ENCODE measurements at places on chromosomes 3 and 15. TPM values are rescaled to one million over a fixed set of nuclear protein-coding genes. Genes with fewer than 3 reads are reported as not detected.

- DNase-seq, result no peak
These were observed 501.3 kb downstream of the NTRK3 start for GRCh38 chr15:87755226-87755625.

- DNase-seq, result no peak
These were observed 66.6 kb downstream of the P3H2 start for GRCh38 chr3:190053919-190054672.

DNA sequence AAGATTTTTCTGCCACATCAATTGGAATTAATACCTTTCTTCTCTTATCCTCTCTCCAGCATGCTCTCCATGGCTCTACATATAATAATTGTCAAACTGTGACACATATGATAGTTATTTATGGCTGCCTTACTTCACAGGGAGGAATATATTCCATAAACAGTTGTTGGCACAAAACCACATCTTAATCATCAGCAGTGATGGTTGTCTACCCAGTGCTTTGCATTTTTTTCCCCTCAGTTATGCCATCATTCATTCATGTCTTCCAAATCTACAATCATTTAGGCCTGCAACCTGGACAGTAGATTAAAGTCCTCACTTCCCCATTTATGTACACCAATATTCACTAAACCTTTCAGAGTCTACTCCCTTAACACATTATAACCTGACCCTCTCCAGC lies 107.7 kb downstream of the THRB start:
- no peak for DNase-seq

The ZIC1 gene
- total RNA-seq, result 2.2 TPM

GRCh38 chr3:72162649-72163184 lies 377.8 kb upstream of the PROK2 start:
- DNase-seq, result no peak

GRCh38 chr15:52280326-52281084 lies 15.1 kb downstream of the MYO5C start:
- no peak for DNase-seq

- DNase-seq, result no peak
These were observed 890 bp downstream of the CHRD start for GRCh38 chr3:184380627-184381260.

The PLD1 gene
- total RNA-seq, result 3.1 TPM

- no peak for DNase-seq
These were observed 37.1 kb downstream of the ESYT3 start for GRCh38 chr3:138471481-138471880.

DNA sequence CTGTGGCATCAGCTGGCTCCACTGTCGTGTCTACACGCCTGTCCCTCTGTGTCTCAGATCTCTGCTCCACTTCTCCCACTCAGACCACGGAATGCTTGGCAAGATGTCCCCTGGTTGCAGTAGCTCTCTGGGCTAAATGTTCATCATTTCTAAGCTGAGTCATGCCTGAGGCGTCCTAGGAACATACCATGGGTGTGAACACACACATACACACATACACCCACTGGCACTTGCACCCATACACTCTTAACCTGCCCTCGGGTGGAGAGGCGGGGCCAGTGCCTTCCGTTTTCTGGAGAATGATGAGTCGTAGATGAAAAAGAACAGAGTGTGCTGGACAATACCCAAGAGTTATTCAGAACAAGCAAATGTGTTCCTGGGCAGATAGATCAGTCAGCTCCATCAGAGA lies 72.4 kb downstream of the SENP2 start:
- DNase-seq, result no peak

DNA sequence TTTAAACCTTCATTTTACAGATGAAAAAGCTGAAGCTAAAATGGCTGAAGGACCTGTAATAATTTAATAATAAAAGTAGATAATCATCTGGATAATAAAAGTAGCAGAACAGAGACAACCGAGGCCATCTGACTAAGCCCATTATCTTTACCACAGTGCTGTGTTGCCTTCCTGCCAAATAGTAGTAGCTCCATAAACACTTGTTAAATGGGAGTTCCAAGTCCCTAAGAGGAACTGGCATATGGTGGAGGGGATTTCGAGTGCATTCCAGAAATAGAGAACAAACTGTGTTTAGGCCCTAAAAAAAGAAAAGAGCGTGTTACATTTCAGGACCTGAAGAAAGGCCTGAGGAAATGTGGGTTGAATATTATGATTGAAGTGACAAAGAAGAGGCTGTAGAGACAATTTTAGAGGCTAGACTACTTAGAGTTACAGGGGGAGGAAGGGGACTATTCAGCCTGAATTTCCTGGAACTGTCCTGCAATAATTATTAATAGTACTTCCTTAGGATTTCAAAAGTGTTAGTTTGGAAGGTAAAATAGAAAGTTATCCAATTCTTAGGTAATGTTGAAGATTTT lies 424.3 kb downstream of the ROBO2 start:
- DNase-seq, result no peak

The SUSD5 gene
- 3.3 TPM for total RNA-seq

GRCh38 chr3:76383781-76384180 lies 598.4 kb upstream of the ZNF717 start:
- no peak for DNase-seq

GRCh38 chr3:147410116-147410525 lies 956 bp downstream of the ZIC1 start:
- no peak for DNase-seq

The GOLGA8S gene
- 0.11 TPM for total RNA-seq

DNA sequence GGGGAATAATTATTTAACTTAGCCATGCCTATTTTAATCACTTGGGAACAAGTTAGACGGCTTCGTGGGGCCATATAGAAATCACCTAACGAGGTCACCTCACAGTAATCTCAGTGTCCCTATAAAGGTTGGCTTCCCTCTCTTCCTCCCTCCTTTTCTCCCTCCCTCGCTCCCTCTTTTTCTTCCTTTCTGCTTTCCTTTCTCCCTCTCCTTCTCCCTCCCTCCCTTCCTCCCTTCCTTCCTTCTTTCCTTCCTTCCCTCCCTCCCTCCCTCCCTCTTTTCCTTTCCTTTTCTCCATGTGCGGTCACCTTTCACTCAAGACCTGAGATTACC lies 206.1 kb upstream of the DPH6 start:
- no peak for DNase-seq

The NXPE3 gene
- 23.3 TPM for total RNA-seq

The FRMD5 gene
- 12.6 TPM for total RNA-seq

The SLC2A2 gene
- total RNA-seq, result not detected

The BFSP2 gene
- total RNA-seq, result not detected

The PCOLCE2 gene
- total RNA-seq, result 12.6 TPM

- no peak for DNase-seq
These were observed 51.1 kb downstream of the MEF2A start for GRCh38 chr15:99616773-99617342.

The COPG1 gene
- 104 TPM for total RNA-seq

- no peak for DNase-seq
These were observed 89.3 kb downstream of the LRIG1 start for GRCh38 chr3:66411474-66411873.

- DNase-seq, result no peak
These were observed 70.0 kb downstream of the PGPEP1L start for GRCh38 chr15:98937413-98938104.

The CHMP2B gene
- 56.5 TPM for total RNA-seq

DNA sequence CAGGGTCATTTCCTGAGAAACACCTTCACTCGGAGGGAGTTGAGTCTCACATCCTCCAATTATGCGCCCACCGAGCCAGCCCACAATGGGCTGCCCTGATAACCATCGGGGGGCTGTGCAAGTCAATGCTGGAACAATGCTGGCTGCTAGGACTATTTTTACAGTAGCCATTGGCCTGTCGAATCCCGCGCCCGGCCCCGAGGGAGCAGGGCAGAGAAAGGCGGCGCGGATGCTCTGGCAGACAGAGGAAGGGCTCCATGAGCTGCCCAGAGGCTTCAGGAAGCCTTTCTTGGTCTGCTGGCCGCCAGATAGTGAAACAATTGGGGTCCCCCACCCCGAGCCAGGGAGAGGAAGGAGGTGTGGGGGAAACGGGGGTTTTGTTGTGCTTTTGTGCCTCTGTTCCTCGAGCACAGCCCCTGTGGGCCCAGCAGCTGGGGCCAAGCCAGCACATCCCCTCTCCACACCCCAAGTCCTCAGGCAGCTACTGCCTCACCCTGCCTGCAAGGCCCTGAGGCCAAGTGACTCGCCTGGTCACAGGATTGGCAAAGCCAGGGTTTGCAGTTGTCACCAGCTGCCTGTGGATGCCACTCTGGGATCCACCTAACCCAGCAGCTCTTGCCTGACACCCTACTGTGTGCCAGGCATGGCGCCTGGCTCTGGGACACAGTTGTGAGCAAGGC lies 39.0 kb downstream of the SLC6A6 start:
- no peak for DNase-seq

- DNase-seq, result no peak
These were observed 22.1 kb downstream of the MAP2K1 start for GRCh38 chr15:66408675-66409282.

The BCHE gene
- total RNA-seq, result 1.9 TPM

- DNase-seq, result no peak
These were observed 41.8 kb upstream of the GAP43 start for GRCh38 chr3:115581362-115582135.

The DNAH12 gene
- total RNA-seq, result not detected

GRCh38 chr3:88219138-88219792 lies 69.5 kb downstream of the C3orf38 start:
- peak; percentile 66 for DNase-seq

The ACTC1 gene
- 90.0 TPM for total RNA-seq

The CADPS gene
- total RNA-seq, result 10.2 TPM

The CPEB1 gene
- total RNA-seq, result 4.0 TPM

The DGKG gene
- not detected for total RNA-seq

GRCh38 chr3:73549051-73549600 lies 75.6 kb downstream of the PDZRN3 start:
- DNase-seq, result no peak

DNA sequence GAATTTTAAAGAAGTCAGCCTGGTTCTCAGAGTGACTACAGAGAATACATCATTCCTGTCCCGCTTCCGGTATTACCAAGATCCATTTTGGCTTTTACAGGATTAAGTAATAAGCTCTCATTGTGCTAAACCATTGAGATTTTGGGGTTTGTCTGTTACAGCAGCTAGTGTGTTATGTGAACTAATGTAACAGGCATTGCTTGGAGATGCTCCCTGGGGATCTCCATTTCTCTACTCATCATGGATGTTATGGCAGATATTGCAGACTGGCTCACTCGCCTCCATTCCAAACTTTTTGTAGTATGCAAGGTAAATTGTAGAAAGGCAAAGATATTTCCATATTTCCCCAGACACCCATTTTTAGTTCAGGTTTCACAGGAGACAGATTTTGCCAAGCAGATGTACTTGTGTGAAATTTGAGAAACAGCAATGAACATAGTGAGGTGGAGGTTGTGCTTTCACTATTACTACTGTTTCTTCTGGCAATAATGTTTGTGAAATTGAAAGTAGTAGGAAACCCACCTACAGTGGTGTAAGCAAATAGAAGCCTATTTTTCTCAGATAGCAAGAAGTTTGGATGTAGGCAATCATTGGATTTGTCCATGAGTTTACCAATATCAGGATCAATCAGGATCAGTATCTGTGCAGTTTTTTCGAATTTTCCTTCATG lies 177.1 kb upstream of the GALNT15 start:
- no peak for DNase-seq

GRCh38 chr15:101635944-101636727 lies 16.0 kb downstream of the TM2D3 start:
- DNase-seq, result no peak

DNA sequence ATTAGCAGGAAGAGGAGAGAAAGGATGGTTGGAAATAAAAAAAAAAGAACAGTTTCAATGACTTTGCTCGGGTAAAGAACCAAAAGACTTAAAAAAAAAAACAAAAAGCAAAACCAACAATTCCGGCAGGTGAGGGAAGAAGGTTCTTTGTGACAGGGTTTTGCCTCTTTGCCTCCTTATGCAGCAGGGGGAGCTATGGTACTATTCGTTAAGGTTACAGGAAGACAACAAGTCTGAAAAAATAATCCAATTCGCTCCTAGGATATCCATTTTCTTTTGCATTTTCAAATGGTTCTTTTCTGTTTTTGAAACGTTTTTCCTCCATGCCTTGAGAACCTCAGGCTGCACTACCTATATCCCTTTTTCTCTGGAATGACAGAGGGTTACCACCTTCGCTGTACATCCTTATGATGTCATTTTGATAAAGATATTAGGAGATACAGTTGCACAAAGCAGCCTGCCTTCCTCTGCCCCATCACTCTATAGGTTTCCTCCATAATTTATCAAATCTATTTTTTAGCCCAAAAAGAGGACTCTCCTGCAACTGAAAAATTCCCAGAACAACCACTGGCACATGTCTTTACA lies 55.0 kb downstream of the CFAP20DC start:
- peak; percentile 5 for DNase-seq

GRCh38 chr15:39471785-39472574 lies 108.9 kb upstream of the THBS1 start:
- no peak for DNase-seq

GRCh38 chr3:111592936-111593335 lies 2.2 kb downstream of the ZBED2 start:
- no peak for DNase-seq

GRCh38 chr15:70292076-70292760 lies 194.5 kb upstream of the TLE3 start:
- DNase-seq, result no peak

GRCh38 chr15:68646156-68646555 lies 67.4 kb downstream of the CORO2B start:
- no peak for DNase-seq

- no peak for DNase-seq
These were observed 7.3 kb upstream of the TRPM1 start for GRCh38 chr15:31108836-31109235.

Measured in H1 (cell line).